ENCODE measurements at places on chromosomes 2 and 18. TPM values are rescaled to one million over a fixed set of nuclear protein-coding genes. Genes with fewer than 3 reads are reported as not detected.

The B3GNT7 gene
- 2.2 TPM for total RNA-seq

The MPP4 gene
- 0.24 TPM for total RNA-seq

The ALPI gene
- total RNA-seq, result not detected

The COL4A3 gene
- total RNA-seq, result 0.60 TPM

The COLEC12 gene
- total RNA-seq, result 0.06 TPM

The DOK6 gene
- not detected for total RNA-seq

The CCDC74A gene
- total RNA-seq, result 16.2 TPM

The TEX44 gene
- not detected for total RNA-seq

The CIB4 gene
- total RNA-seq, result not detected

The ACTR1B gene
- total RNA-seq, result 43.8 TPM

The CLEC4F gene
- total RNA-seq, result not detected

The KCNE4 gene
- 0.46 TPM for total RNA-seq

The SALL3 gene
- total RNA-seq, result not detected

The GAREM1 gene
- total RNA-seq, result 5.6 TPM

The CPLX4 gene
- not detected for total RNA-seq

The RNU2-63P gene
- total RNA-seq, result not detected

The SP140 gene
- total RNA-seq, result not detected

The GEN1 gene
- 10.7 TPM for total RNA-seq

The SCN3A gene
- total RNA-seq, result 0.02 TPM

The MC4R gene
- total RNA-seq, result not detected

The ANXA4 gene
- 400 TPM for total RNA-seq

All from A549 treated with AZD2906 at 1 μM for 4 hours (cell line).